ENCODE measurements at places on chromosomes 1 and 21.
A peak's percentile ranks its signal among the peaks of the same experiment; 100 is the strongest.

- ATAC-seq: no peak
These were observed 2.3 kb downstream of the LYPLA2 start for GRCh38 chr1:23793018-23793781.

GRCh38 chr1:55362558-55362957, 147.4 kb upstream of the USP24 start:
- no peak for ATAC-seq

DNA sequence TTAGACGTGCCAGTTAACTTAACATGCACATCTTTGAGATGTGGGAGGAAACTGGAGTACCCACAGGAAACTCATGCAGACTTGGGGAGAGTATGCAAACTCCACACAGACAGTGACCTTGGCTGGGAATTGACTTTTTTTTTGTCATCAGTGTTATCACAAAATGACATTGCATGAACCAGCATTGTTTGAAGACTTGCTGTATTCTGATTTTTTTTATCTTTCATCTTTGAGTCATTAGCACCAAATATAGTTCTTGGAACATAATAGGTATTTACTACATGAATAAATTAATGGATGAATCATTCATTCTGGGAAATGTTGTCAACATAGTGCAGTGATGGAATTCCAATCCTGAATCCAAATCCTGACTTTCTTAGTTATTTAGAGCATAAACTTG, 77.0 kb downstream of the ATF6 start:
- ATAC-seq: no peak

- no peak for ATAC-seq
These were observed 23.5 kb upstream of the LRRC47 start for GRCh38 chr1:3819771-3820200.

GRCh38 chr21:46454634-46455390, 3.9 kb upstream of the DIP2A start:
- ATAC-seq: no peak

DNA sequence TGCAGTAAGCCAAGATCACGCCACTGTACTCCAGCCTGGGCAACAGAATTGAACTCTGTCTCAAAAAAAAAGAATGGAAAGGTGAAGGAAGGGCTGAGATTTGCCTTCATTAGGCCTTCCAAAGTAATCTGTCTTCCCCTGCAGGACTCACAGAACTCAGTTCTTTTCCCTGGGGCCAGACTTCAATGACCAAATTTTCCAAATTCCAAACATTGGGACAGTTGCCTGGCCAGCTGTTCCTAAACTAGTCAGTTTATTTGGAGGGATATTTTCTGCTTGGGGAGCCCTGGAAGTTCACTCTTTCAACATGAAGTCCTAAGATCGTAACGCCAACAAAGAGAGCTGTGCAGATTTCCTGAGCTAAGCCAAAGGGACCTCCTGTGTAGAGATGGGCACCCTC, 5.4 kb upstream of the DEDD start:
- ATAC-seq: no peak

GRCh38 chr1:97668945-97669344, 251.9 kb downstream of the DPYD start:
- ATAC-seq: peak; percentile 55

DNA sequence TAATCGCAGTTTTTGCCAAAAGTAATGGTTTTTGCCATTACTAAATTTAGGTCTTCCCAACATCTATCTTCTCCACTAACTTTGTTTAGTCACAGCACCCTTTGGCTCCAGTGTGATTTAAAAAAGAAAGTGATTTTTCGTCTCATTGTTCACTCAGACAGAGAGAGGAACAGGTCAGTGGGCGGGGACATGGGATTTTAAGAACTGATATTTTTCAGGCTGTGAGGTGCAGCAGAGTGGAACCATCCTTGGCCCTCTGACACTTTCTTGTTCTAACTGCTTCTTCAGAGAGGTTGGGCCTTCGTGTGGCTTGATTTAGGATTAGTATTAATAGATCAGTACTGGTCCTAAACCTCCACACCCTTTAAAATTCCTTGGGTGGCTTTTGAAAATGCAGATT, 38.8 kb downstream of the CASQ2 start:
- ATAC-seq: no peak

Measured in SK-N-SH treated with all-trans-retinoic acid at 6 μM for 48 hours (cell line).